ENCODE measurements at places on chromosomes 13 and 19.

GRCh38 chr13:77786695-77787287 lies 89.3 kb downstream of the SLAIN1 start:
- DNase-seq, result no peak

- DNase-seq, result no peak
Observed at GRCh38 chr19:12284631-12285030, 10.1 kb downstream of the ZNF44 start.

DNA sequence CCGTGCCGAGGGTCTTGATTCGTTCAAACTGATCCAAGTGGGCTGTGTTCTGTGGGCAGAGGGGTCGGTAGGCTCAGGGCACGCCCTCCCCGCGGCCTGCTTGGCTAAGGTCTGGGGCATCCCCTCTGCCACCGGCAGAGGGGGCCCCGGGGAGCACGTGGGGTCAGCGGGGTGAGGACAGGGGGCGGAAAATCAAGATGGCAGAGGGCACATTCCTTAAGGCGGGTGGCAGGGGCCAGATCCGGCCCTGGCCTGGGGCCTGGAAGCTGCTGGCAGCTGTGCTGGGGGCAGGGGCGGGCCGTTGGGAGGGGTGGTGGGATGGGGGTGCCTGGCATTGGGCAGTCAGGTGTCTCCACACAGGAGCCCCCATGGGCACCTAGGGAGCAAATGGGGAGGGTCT lies 10.7 kb downstream of the PRKACA start:
- no peak for DNase-seq

GRCh38 chr19:48955308-48955958 lies 758 bp downstream of the BAX start:
- DNase-seq, result no peak

DNA sequence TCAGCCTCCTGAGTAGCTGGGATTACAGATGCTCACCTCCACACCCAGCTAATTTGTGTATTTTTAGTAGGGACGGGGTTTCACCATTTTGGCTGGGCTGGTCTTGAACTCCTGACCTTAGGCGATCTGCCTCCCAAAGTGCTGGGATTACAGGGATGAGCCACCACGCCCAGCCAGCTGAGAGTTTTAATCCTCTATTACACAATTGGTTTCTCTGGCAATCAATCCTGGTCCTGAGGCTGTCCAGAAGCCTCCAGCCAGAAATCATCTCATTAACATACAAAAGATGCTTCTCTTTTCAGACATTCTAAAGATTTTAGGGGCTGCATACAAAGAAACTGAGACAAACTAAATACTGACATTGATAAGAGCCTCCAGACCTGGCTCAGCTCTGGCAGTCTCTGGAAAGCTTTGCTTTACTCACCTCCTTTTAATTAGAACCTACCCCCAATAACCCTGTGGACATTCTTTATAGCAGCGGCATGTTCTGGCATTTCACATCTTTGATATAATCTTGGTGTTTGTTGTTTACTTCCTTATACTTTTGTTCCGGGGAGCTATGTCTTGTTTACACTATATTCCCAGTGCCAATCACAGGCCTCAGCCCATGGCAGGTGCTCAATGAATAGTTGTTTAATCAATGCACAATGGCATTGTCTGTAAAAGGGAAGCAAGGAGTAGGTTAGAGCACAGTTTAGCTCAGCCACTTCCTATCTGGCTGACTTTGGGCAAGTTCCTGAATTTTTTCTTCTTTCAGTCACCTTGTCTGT lies 4.1 kb upstream of the ZNF724 start:
- no peak for DNase-seq

DNA sequence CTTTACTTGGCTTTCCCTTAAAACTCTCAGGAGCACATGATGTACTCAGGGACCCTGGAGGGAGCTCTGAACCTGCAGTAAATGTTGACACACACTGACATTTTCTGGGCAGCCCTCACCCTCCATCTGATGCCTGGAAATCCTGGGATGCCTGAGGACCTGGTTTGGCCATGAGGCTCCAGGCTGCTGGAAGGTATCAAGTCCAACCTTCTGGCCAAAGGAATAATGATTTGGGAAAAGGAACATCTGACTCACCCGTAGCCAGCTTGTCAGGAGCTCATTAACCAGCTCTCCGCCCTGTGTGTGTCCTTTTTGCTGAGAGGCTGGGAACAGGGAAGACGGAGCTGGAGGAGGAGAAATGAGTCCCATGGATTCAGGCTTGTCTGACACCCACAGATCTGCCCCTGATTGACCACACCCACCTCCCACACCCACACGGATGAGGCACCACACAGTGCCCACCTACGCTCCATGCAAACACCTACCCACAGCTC lies 10.3 kb downstream of the ZNF558 start:
- DNase-seq, result no peak

GRCh38 chr13:110354715-110355473 lies 47.8 kb downstream of the COL4A2 start:
- DNase-seq, result no peak

- peak; percentile 65 for DNase-seq
Observed at GRCh38 chr19:48634424-48635262, 2.5 kb downstream of the DBP start.

- DNase-seq, result no peak
Observed at GRCh38 chr13:19984430-19985218, 26.1 kb downstream of the ZMYM2 start.

GRCh38 chr19:3868770-3869456 lies at the start of gene ZFR2:
ZFR2 (minus strand) TSS chr19:3869038; CDS start chr19:3869017, 21 bp downstream.
- DNase-seq, result no peak

DNA sequence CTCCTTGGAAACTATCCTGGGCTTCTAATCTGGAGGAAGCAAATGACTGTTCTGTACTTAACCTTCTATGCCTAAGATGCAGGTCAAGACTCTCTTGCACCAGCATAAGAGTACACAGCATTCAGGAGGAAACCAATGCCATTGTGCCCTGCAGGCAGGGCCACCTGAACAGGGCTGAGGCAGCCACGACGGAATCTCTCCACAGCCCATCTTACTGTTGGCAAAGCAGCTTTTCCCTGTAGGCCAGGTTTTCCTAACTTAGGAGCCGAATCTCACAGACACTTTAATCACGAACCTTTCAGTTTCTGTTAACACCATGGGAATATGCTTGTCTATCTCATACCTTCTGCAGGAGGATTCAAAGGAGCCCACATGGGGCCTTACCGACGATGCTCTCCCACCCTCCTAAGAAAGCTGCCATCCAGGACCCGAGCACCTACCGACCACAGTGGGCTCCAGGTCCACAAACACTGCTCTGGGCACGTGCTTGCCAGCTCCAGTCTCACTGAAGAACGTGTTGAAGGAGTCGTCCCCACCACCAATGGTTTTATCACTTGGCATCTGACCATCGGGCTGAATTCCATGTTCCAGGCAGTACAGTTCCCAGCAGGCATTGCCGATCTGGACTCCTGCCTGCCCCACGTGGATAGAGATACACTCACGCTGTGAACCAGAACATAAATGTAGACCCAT lies 2.6 kb downstream of the TUBA3C start:
- DNase-seq, result no peak

GRCh38 chr13:48641404-48641803 lies 12.3 kb upstream of the CYSLTR2 start:
- DNase-seq, result no peak

DNA sequence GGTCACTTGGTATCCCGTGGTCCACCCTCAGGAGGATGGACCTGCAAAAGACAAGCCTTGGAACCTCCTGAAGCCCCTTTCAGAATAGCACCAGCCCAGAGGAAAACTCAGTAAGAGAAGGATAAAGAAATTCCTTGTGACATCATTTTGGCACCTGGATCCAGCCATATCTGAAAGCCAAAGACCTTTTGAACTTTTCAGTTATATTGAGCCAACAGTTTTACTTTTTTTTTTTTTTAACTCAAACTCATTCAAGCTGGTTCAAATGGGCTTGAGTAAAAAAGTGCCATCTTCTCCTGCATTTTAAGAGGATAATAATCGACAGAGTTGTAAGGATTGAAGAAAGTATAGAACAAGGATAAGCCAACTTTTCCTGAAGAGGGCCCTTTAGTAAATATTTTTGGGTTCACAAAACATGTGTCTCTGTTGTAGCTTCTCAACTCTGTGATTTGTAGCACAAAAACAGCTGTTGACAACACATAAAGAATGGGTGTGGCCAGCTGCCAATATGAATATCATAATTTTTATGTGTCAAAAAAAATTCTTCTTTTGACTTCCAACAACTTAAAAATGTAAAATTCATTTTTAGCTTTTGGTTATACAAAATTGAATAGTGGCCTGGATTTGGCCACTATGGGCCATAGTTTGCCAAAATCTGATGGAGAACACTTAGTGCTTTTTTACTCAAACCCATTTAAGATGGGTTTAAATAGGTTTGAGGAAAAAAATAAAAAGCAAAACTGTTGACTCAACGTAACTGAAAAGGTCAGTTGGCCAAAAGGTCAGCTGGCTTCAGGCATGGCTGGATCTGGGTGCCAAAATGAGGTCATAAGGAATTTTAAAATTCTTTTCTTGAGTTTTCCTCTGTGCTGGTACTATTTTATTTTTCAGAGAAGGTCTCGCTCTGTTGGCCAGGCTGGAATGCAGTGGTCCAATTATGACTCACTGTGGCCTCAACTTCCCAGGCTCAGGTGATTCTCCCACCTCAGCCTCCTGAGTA lies 50.7 kb downstream of the ACSBG2 start:
- no peak for DNase-seq

DNA sequence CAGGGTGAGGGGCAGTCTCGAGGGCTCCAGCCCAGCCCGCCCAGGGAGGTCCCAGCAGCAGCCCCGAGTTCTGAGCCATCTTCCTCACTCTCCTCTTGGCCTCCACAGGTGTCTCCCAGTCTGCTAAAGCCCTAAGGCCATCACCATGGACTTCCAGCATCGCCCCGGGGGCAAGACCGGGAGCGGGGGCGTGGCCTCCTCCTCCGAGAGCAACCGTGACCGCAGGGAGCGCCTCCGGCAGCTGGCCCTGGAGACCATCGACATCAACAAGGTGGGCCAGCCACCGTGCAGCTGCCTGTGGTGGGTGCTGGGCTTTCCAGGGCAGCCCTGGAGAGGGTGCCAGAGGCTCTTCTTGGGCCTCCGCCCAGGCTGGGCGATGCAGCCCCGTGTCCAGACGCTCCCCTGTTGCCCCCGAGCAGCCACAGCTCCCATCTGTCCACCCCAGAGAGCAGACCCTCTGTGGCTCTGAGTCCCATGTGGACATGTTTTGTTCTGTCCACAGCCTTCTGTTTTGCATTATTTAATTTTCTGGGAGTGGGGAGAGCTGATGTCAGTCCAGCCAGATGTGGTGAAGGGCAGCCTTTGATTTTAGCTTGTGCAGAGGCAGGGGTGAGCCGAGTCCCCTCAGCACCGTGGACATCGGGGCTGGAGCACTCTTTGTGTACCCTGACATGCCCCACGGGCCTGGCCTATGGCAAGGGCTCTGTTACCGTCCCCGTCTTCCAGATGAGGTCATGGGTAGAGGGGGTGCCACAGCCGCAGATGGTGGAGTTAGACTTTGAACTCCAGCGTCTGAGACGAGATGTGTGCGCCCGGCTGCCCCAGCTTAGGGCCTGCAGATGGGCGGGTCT lies 5.6 kb upstream of the AMH start:
- DNase-seq, result no peak

GRCh38 chr13:70795484-70795883 lies 687.2 kb upstream of the KLHL1 start:
- DNase-seq, result no peak

DNA sequence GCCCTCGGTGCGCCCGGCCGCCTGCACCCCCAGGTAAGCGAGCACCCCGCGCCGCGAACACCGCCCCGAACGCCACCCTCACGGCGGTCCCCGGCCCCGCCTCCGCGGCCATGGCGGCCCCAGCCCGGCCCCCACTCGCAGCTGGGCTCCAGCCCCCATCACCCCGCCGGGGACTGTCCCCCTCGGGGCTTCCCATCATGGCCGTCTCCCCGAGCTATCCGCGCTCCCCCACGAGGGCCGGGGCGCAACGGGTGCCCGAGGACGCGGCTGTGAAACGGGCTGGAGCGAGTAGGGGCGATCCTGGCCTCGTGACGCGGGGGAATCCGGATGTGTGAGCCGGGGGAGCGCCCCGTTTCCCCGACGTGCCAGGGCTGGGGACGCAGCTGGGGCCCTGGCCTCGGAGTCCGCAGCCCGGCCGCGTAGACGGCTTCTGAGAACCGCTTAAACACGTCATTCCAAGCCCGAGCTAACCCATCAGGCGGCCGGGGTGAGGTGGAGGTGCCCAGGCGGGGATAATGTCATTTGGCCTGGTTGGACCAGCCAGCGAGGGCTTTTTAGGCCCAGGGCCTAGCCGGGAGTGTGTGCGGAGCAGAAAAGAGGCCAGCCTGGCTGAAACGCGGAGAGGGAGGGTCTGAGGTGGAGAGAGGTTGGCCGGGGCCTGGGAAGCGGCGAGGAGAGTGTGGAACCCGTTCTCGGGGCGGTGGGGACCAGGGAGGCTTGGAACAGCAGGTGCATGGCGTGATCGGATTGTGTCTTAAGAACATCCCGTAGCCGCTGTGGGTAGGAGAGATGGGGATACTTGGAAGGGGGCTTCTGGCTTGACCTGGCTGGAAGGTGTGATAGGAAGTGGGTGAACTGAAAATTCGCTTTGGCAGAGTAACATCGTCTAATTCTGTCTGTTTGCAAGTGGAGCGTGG lies 550 bp downstream of the CERS4 start:
- DNase-seq, result peak; percentile 49

- peak; percentile 37 for DNase-seq
Observed at GRCh38 chr19:37594982-37595382, 306 bp downstream of the ZNF540 start.

DNA sequence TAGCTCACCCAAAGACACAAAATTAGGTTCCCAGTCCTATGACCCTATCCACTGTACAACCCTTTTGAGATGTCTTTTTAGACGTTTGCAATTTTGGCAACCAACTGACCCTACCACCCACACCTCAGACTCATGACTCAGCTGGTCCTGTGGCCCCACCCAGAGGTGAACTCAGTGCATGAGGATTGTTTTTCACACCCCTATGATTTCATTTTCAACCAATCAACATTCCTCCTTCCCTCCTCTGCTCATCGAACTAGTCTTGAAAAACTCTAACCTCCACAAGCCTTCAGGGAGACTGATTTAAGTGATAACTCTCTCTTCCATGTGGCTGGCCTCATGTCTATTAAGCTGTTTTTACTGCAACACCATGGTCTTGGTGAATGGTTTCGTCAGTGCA lies 350.7 kb downstream of the UQCRFS1 start:
- no peak for DNase-seq

DNA sequence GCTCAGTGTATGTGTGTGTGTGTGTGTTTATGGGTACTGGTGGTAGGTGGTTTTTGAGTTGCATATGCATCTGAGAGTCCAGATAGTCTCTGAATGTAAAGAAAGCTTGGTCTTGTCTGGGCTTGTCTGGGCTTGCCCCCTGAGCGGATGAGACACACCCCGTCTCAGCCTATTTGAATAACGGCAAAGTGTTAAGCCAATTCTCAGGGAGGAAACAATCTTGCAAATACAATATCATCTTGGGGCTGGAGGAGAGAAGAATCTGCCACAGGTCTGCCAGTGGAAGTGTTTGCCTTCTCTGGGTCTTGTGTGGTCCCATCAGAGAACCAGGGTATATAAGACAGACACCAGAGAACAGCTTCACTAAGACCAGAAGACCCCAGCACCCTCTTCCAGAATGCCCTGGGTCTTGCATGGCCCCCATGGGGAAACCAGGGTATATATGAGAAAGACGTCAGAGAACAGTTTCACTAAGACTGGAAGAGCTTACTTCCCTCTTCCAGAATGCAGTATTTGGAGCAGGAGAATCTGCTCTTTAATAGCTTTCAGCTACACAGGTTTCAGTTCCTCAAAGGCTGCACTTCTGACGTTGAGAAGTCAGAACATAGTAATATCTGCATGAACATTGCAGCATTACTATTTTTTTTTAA lies 13.3 kb downstream of the CD70 start:
- DNase-seq, result no peak

GRCh38 chr19:30167206-30167868 lies 204.8 kb upstream of the ZNF536 start:
- no peak for DNase-seq
